ENCODE measurements at places on chromosomes 5 and 9.

DNA sequence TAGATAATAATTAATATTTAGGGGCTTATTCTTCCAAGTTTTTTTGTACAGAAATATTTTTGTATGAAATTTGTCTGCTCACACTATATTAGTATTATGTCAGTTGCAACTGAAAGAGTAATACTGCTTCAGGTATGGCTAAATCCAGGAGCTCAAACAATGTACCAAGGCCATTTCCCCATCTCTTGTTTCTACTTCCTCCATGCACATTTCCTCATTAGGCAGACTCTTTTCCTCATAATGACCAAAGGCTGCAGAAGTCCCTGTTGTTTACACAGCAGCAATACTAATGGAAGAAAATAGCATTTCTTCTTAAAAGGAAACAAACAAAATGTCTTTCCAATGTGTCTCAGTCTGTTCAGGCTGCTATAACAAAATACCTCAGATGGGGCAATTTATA, 9.2 kb upstream of the OTULINL start:
- DNase-seq = no peak

GRCh38 chr5:140635291-140636257, 2.6 kb upstream of the CD14 start:
- no peak for DNase-seq

- DNase-seq = no peak
These were observed 172.6 kb downstream of the FGF18 start for GRCh38 chr5:171592076-171592475.

DNA sequence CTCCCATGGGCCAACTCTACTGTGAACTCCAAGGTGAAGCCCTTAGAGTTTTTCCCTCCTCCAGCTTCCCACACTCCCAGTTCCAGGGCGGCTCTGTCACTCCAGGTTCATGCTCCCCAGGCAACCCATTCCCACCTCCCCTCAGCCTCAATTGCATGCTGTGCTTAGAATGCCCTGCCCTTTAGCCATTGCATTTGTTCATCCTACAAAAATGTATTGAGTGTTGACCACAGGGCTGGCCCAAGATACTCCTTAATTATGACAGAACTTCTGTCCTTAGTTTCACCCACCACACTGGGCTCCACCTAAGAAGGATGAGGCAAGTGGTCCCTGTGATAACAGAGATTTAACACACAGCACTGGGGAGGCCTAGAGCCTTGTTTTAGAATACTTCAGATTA, 236.1 kb downstream of the ADAMTSL1 start:
- DNase-seq = no peak

DNA sequence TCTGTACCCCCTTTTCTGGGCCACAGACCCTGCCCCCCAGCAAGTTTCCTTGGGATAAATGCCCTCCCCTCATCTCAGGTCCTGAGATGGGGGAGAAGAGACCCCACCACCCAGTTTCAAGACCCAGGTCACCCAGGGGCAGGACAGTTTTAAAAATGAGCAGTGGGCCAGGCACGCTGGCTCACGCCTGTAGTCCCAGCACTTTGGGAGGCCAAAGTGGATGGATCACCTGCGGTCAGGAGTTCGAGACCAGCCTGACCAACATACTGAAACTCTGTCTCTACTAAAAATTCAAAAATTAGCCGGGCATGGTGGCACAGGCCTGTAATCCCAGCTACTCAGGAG, 6.1 kb downstream of the PTGES2 start:
- no peak for DNase-seq

GRCh38 chr9:15268782-15269181, 38.2 kb downstream of the TTC39B start:
- DNase-seq = no peak

DNA sequence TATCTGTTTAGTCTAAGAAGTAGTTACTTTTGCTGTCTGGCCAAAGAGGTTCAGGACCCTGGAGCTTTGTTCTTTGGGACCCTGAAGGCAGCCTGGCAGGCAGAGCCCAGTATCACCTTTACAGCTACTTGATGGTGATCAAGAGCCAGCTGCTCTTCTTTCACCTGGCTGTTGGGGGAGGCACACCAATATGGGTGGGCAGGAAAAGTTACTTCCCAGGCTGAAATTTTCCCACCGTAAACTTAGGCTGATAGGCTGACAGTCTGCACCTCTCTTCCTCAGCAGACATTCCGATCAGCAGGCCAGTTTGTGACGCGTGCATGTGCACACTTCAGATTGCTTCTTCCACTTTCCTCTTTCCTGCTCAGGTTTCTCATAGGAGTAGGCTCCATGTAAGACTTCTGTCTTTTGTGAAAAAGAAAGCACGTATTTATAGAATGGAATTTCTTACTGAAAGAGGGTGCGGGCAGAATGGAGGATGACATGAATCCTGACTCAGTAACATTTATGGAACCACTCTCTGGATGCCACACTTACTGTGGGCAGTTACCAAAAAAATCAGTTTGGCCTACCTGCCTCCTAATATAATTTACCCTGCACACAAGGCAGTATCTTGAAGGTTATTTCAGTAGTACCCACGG, 223.9 kb upstream of the DMRT1 start:
- DNase-seq = no peak

GRCh38 chr5:36079200-36079781, 12.6 kb upstream of the UGT3A2 start:
- DNase-seq = peak; percentile 19

DNA sequence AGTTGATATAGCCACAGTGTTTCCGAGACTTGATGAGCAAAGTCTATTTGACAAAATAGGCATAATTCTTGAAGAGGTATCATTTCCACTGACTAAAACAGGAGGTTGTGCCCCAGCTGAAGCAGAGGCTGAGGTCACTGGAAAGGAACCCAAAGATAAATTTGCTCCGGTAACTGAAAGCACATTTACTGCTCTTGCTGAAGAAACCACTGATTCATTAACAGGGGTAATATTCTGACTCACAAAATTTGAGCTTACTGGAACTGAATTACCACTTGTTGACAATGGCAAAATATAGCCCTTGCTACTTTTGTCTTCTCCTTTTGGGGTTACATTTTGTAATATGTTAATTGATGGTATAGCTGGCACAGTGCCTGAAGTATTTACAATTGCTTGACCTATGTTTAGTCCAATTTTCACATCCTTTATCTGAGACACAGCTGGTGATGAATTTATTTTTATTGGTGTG, 30.2 kb downstream of the MLANA start:
- no peak for DNase-seq

- no peak for DNase-seq
These were observed 5.7 kb downstream of the NIPSNAP3B start for GRCh38 chr9:104769655-104770054.

DNA sequence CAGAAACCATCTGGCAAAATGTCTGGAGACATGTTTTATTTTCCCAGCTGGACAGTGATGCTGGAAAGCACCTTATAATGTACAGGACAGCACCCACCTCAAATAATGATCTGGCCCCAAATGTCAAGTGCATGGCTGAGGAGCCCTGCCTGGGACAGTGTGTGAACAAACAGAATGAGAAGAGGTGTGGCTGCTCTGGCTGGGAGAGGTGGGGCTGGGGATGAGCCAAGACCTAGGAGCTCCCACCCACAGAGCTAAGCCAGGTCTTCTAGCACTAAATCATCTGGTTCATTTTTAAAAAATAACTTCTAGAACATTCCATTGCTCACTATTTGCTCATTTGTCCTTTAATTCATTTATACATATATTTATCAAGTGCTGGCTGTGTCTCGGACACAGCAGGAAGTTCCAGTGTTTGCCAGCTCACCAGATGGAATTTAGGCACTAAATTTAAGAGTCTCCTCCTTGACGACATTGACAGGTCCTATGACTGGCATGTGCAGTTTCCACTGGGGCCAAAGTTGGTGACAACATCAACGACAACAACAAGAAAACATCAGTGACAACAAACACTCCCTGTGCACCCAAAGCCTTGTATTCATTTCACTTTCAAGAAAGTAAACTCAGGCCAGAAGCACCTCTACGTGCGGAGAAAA, 59.1 kb downstream of the GTF3C4 start:
- no peak for DNase-seq

DNA sequence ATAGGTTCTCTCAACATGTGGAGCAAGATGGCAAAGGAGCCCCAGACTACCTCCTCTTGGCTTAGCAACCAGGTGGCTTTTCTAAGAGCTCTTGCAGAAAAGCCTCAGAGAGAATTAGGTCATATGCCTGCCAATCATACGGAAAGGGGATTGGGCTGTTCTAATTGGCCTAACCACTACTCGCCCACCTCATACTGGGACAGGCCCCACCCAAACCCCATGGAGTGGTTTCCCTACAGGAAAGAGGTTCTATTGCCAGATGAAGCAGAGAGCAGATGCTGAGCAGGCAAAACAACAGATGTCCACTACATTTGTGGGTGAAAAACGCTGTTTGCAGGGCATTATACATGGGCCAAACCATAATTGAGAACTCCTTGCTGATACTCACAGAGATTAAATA, 29.0 kb downstream of the ABLIM3 start:
- DNase-seq = no peak

DNA sequence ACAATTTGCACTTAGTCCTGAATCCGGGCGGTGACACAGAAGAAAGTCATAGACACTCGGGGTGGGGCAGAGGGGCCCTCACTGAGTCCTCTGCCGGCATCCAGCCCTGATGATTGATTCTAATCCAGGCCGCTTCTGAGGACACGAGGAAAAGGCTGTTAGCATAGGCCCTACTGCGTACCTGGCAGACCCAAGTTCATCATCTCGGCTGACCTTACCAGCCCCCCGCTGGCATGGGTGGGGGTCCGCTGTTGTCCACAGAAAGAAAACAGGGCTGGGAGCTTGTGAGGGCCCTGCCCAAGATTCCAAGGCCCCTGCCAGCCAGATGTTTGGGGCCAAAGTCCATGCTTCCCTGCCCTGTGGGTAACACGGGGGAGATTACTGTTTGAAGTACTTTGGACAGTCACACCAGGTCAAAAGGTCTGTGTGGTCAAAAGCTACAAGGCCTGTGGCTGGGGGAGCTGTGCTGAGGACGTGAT, 24.5 kb downstream of the ERGIC1 start:
- no peak for DNase-seq

DNA sequence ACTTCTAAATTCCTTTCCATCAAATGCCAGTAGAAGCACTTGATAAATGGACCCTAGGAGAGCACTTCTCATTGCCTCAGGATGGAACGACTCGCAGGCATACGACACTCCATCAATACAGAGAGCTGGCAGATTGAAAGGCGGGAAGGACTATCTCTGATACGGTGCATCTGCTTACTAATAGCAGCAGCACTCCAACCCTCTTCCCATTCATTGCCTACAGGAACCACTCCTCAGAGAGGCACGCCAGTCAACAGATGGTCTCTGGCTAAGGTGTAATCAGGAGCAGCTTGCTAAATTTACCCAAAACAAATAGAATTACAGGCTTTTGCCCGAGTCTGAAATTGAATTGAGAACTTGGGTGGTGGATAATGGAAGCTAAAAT, 168.1 kb downstream of the EFNA5 start:
- no peak for DNase-seq

GRCh38 chr9:18718932-18719331, 245.0 kb downstream of the ADAMTSL1 start:
- no peak for DNase-seq

DNA sequence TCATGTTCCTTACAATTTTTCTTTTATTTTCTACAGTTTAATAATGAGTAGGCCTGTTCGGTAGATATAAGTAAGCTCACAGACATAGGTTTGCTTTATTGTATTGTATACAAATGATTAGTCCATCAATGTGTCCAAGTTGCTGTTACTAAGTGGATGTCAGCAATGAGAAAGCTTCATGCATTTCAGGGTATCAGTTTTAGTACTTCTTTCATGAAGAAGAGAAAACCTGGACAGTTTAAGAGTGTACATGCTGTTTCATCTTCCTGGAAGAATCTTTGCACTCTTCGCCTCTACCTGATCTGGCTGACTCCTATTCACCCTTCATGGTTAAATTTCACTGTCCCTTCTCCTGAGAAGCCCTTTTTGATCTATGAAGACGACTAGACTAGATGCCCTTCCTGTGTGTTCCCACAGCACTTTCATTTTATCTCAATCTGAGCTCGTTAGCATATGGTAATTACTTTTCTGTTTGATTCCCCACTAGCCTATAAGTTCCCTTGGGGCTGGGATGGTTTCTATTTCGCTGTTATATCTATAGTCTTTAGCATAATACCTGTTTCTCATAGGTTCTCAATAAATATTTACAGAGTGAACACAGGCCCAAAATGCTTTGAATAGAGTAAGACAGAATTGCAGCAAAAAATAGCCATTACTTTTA, 70.7 kb downstream of the CETN3 start:
- DNase-seq = no peak

GRCh38 chr9:135418161-135418560, 61.4 kb upstream of the PPP1R26 start:
- no peak for DNase-seq

- no peak for DNase-seq
These were observed 95.3 kb downstream of the GALNT10 start for GRCh38 chr5:154285661-154286408.

Data from keratinocyte (primary cell).